LHCN-M2 (cell line): ENCODE measurements at places on chromosomes 11 and 22. TPM values are rescaled to one million over a fixed set of nuclear protein-coding genes. Genes with fewer than 3 reads are reported as not detected.

The CREB3L1 gene
- 21.0 and 23.9 TPM in 2 replicates for total RNA-seq

The APOA5 gene
- total RNA-seq = not detected in 2 replicates

The OR8G1 gene
- not detected in 2 replicates for total RNA-seq

The GAL3ST3 gene
- total RNA-seq = not detected in 2 replicates

The CBLIF gene
- not detected in 2 replicates for total RNA-seq

The ACR gene
- not detected in 2 replicates for total RNA-seq

The SLC22A24 gene
- not detected in 2 replicates for total RNA-seq

The HBB gene
- total RNA-seq = not detected in 2 replicates

The C22orf23 gene
- total RNA-seq = 0.29 TPM in 1 of 2 replicates, not detected in the other

The PNPLA5 gene
- total RNA-seq = 0.23 and 0.45 TPM in 2 replicates

The TBX10 gene
- not detected in 2 replicates for total RNA-seq

The TMEM45B gene
- not detected in 2 replicates for total RNA-seq

The VPREB3 gene
- total RNA-seq = not detected in 2 replicates

The RASSF10 gene
- total RNA-seq = not detected in 2 replicates

The MS4A4A gene
- not detected in 2 replicates for total RNA-seq

The PLAAT3 gene
- total RNA-seq = 8.5 and 19.1 TPM in 2 replicates

The MISFA gene
- total RNA-seq = 0.06 and 3.7 TPM in 2 replicates

The ZPR1 gene
- 67.5 and 78.7 TPM in 2 replicates for total RNA-seq

The RCOR2 gene
- 0.23 and 0.58 TPM in 2 replicates for total RNA-seq

The VSTM5 gene
- not detected in 2 replicates for total RNA-seq

The ELFN2 gene
- 0.17 and 0.32 TPM in 2 replicates for total RNA-seq

The PRRG4 gene
- 1.3 TPM in 2 replicates for total RNA-seq

The P2RX6 gene
- 51.2 and 63.5 TPM in 2 replicates for total RNA-seq

The C11orf52 gene
- total RNA-seq = 1.2 and 2.1 TPM in 2 replicates

The ASPHD2 gene
- total RNA-seq = 2.0 and 2.4 TPM in 2 replicates

The SCGB1D2 gene
- total RNA-seq = not detected in 2 replicates

The IL18 gene
- 0.23 and 1.2 TPM in 2 replicates for total RNA-seq

The PLEKHB1 gene
- 0.46 TPM in 1 of 2 replicates, not detected in the other for total RNA-seq

The ZNF214 gene
- 1.1 and 1.5 TPM in 2 replicates for total RNA-seq

The ZBTB3 gene
- total RNA-seq = 6.7 and 9.2 TPM in 2 replicates

The SEZ6L gene
- total RNA-seq = not detected in 2 replicates

The KCNQ1OT1 gene
- total RNA-seq = 0.57 and 0.64 TPM in 2 replicates

The MMP10 gene
- not detected in 2 replicates for total RNA-seq
